ENCODE measurements at places on chromosomes 13 and 19.

DNA sequence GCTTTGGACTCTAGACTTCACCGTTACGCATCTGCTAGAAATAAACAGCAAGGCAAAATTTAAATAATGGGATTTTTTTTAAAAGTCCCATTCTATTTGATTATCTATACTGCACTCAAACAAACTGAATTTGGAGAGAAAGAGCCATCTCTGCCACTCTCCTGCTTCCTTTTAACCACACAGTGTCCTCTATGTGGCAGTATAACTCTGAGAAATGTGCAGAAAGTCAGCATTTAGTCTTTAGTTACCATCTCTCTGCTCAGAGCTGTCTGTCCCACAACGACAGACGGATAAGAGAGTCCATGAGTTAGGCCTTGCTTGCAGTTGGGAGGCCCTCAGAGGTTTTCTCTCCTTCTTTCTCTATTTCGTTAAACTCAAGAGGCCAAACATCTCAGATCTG is 21.2 kb downstream of the CCNA1 start:
- DNase-seq = no peak

- DNase-seq = no peak
These were observed 4.0 kb upstream of the ZNF8 start for GRCh38 chr19:58274771-58275201.

DNA sequence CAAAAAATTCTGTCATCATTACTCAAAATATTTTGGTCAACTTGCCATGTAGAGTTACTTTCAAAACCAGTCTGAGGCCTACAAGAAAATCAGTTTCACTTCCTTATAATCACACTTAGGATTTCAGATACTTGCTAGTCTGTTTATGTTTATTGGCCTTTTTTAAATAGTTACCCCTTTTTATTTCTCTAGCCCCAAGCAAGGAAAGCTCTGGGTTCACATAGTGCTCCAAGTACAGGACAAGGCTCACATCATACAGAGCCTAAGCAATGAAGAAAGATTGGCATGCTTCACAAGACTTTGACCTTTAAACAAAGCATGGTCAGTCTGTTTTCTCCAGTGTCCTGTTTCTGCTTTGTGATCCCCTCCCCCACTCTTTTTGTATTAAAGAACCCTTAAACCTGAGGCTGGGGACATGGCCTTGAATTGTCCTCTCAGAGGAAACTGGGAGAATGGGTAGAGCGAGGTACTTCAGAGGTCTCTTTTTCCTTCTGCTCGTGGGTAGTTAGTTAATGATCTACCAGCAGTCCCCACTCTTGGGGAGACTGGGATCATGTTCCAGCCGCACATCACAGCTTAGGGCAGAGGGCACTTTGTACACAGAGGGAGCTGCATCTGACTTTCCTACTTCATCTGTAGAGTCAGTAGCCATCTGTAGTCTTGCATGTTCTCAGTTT is 30.7 kb downstream of the CEACAM1 start:
- DNase-seq = peak; percentile 42

GRCh38 chr13:98487522-98487921 is 89.4 kb downstream of the STK24 start:
- no peak for DNase-seq

DNA sequence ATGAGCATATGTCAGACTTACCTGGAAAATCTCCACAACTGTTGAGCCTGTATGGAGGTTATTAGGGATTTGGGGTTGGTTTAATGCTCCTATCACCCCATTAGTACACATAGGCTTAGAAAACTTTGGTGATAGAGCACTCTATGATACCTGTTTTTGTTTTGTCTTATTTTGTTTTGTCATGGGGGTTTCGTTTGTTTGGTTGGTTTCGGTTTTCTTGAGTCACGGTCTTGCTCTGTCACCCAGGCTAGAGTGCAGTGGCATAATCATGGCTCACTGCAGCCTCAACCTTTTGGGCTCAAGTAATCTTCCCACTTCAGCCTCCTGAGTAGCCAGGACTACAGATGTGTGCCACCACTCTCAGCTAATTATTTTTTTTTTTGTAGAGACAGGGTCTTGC is 70.0 kb downstream of the MZT1 start:
- DNase-seq = no peak

- no peak for DNase-seq
These were observed 6.9 kb downstream of the NPHS1 start for GRCh38 chr19:35845215-35846037.

- no peak for DNase-seq
These were observed 35.2 kb downstream of the PIP5K1C start for GRCh38 chr19:3664879-3665642.

GRCh38 chr19:14091081-14091812 is 696 bp upstream of the SAMD1 start:
- DNase-seq = peak; percentile 97

DNA sequence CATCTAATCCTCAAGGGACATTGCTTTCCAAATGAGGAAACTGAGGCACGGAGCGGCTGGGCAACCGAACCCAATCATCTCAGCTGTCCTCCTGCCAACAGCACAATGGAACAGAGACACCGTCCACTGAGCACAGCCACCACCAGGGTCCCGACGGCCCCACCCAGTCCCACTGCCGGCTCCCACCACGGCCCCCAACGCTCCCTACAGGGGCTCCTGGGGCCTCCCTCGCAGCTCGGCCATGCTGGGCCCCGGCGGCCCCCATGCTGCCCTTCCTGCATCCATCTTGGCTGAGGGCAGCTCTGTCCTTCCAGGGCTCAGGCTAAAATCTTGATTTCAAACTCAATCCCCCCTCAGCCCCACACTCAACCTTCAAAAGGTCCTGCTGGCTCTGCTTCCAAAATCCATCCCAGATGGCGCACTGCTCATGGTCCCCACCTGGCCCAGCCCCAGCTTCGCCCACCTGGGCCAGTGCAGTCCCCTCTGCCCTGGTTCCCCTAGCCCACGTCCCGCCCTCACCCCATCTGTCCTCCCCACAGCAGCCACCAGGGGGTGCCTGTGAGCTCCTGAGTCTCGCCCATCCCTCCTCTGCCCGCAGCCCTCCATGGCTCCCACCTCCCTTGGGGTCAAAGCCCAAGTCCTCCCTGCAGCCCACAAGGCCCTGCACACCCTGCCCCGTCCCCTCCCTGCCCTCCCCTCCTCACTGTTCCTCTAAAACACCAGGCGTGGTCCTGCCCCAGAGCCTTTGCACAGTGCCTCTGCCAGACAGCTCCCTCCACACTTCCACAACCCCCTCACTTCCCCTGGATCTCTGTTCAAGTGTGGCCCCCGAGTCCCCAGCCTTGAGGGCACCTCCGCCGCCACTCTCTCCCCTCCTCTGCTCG is 7.9 kb downstream of the PIP5K1C start:
- peak; percentile 71 for DNase-seq

GRCh38 chr19:6987850-6988249 is 33.4 kb downstream of the MBD3L2B start:
- no peak for DNase-seq

DNA sequence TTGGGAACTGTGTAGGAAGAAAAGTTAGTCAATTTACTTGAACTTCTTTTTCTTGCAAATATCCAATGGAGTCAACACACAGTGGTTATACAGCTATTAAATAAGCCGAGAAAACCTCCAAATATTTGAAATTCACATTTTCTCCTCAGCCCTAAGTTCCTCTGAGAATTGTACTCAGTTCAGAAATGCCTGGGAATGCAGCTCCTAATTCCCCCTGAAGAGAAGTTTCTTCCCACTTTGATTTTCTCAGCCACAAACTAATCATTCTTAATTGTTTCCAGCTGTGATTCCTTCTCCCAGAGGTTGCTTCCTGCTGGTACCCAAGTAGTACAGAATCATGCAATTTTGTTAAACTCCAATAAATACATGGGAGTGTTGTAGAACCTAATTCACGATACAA is 246.1 kb upstream of the MIR17HG start:
- no peak for DNase-seq

GRCh38 chr19:56671613-56671994 is at the start of gene ZNF835:
Gene ZNF835 (minus strand): TSS chr19:56671757. CDS start chr19:56665198, 6,559 bp downstream.
- no peak for DNase-seq

DNA sequence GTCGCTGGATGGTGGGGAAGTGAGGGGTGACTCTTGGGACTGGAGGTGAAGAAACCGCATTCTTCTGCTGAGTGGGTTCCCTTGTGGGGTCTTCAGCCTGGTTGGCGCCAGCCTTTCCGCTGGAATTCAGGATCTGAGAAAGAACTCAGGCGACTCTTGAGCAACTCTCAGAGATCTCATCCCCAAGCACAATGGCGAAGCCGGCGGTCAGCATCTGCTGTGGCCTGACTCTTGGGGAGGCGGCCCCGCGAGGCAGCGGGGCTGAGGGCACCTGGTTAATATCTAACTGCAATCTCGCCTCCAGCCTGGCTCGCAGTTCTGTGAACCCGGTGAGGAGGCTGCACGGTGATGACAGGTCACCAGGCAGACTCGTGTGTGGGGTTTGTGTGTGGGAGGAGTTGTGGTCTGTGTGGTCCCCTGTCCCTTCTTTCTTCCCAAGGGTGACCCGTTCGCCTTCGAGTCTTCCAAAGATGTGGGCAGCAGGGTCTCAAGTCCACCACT is 883 bp downstream of the ZNF441 start:
- peak; percentile 67 for DNase-seq

- DNase-seq = no peak
These were observed 13.3 kb downstream of the TSKS start for GRCh38 chr19:49749771-49750170.

DNA sequence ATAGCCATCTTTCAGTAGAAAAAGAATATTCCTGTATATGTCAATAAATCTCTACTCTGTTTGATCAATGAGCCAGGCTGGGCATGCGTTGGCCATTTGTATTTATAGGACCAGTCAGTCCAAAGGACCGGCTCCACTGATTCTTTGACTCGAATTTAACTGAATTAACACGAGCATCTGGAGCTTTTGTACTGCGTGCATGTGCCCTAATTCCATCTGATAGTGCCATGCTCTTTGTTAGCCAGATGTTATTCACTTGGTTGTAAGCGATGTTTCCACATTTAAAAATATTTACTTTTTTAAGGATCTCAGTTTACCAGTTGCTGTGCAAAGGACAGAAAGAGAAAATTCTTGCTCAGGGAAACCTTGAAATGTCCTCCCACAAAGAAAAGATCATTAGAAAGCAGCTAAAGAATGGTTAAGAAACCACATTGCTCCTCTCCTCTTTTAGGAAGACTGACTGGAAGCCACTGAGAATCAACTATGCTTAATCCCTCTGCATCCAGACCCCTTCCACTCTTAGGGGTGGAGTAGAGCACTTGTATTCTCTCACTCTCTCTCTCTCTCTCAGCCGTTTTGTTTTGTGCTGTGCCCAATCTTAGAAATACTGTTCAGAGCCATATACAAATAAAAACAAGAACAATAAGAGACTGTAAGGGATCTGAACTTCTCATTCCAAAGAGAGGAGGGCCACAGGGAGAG is 165.8 kb downstream of the DCLK1 start:
- DNase-seq = no peak

GRCh38 chr13:26474286-26474685 is 83.2 kb upstream of the WASF3 start:
- no peak for DNase-seq

- DNase-seq = no peak
These were observed 22.2 kb downstream of the ZNF175 start for GRCh38 chr19:51593138-51593890.

GRCh38 chr19:16333001-16333586 is 8.5 kb downstream of the KLF2 start:
- no peak for DNase-seq

- DNase-seq = no peak
These were observed 10.3 kb downstream of the VSTM2B start for GRCh38 chr19:29535984-29536508.

GRCh38 chr19:48896191-48896720 is 2.3 kb downstream of the TULP2 start:
- DNase-seq = peak; percentile 79

DNA sequence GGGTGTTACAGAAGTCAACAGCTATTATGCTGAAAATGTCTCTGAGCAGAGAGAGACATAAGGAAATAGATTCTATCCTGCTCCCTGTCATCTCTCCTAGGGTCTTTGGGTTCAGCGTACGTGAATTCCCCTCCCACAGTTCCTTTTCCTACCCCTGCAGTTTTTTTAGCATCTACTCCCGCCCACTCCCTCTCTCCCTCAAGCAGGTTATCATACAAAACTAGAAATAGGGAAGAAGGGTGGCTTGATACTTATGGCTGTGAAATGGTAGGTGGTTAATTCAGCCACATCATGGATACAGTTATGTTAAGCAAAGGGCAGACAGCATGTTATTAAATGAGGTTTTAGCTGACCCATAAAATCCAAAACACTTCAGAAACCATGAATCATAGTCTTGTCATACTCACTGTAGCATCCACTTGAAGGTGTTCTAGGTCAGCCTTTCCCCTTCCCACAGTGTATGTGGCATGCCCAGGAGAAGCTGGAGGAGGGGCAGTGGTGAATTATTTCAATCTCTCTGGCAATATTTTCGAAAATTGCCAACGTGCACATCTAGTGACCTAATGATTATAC is 236.8 kb upstream of the SERP2 start:
- DNase-seq = no peak

DNA sequence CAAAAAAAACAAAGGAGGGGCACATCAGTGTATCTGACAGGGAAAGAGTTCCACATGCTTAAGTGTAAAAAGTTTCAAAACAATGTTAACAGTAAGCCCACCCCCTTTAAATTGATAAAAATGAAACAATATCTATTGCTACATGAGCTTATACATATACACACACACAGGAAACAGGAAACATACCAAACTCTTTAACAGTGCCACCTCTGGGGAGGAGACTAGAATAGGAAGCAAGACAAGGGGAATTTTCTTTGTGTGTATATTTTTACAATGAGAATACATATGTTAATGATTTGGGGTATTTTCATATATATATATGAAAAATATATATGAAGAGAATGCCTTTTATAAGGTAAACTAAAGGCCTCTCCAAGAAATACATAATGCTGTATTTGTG is 44.7 kb downstream of the TPT1 start:
- no peak for DNase-seq

DNA sequence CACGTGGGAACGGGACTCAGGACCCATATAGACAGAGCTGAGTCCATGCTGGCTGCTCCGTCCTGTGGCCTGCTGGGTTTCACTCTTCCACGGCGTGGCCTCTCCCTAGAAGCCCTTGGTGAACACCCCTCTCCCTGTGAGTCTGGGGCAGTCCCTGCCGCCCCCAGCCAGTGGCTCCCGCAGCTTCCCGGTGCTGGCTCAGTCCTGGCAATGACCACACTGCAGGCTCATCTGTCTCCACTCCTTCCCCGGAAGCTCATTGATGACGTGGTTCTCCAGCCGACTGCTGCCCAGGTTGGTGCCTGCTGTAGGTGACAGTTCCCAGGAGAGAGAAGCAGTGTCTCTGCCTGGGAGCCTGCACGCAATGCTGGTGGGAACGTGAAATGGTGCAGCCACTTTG is 2.1 kb upstream of the TEX29 start:
- no peak for DNase-seq

DNA sequence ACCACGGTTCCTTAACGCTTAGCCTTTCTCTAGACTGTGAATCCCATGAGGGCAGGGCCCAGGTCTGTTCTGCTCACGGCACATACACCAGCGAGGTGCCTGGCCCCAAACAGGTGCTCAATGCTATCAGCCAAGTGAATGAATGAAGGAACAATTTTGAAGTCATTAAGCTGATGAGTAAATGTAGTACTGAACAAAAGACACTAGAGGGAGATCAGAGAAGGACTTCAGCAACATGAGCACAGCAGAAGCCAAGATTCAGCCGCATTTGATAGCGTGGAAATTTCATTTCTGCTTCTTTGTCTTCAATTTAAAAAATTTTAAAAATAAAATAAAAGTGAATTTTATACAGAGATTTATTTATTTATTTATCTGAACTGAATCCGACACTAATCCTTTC is 20.1 kb upstream of the MYO16 start:
- no peak for DNase-seq
